ENCODE measurements at places on chromosomes 4 and X.

- no peak overlapping the region for H3K27ac ChIP-seq
- H3K4me1 ChIP-seq = no peaks in the 10 kb centered on the region
- no peak for ATAC-seq
- H3K27me3 ChIP-seq = no peaks in the 10 kb centered on the region
These were observed 641.3 kb downstream of the TRAM1L1 start for GRCh38 chr4:116444117-116444516.

GRCh38 chr4:5772528-5773270, 61.7 kb downstream of the EVC start:
- no peak for ATAC-seq
- H3K4me1 ChIP-seq = no peaks in the 10 kb centered on the region
- peaks cover 88% of the 10 kb centered on the region for H3K36me3 ChIP-seq
- H3K4me3 ChIP-seq = no peak overlapping the region

DNA sequence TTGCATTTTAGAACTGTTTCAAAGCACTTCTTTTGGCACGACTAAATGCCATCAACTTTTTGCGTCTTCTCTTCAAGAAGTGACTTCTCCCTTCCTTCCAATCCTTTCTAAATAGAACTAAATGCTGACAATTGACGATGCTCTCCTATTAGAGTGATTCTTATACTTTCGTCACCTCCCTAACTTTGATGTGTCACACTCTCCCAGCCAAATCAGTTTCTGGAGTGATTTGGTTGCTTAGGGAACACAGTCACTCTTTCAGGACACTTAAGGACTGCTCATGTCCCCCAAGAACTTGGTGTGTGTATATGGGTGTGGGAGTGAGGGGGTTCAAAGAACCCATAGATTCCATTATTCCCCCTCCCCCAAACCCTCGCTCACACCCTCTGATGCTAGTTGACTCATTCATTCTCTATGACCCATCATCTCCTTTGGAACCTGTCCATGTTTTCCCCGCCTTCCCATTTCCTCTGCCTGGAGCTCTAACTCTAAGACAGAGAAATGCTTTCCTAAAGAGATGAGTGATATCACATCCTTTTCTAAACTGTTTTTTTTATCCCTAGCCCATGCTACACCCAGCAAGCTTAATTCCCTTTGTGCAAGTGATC, 26.8 kb upstream of the AREG start:
- no peak for ATAC-seq
- H3K27me3 ChIP-seq = no peaks in the 10 kb centered on the region
- no peaks in the 10 kb centered on the region for H3K36me3 ChIP-seq
- H3K27ac ChIP-seq = no peak overlapping the region

GRCh38 chr4:173827707-173828106, 297.7 kb upstream of the HAND2 start:
- H3K27me3 ChIP-seq = no peaks in the 10 kb centered on the region
- ATAC-seq = no peak
- no peaks in the 10 kb centered on the region for H3K4me1 ChIP-seq

DNA sequence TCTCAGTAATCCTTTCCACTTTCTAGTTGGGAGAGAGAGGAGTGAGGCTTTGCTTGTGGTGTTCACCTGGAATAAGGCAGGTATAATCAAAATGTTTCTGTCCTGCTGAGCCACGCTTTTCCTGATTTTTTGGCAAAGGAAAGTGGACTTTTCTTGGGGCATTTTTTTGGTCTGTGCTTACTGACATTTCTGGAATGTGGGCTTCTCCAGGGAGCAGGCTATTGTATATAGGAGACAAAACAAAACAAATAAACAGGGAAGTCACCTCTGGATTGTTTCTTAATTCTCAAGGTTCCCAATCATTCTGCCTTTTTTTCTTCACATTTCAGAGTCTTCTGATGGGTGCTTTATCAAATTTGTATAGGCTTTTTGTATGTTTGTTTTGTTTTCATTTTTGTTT, 25.7 kb upstream of the RP2 start:
- no peaks in the 10 kb centered on the region for H3K27me3 ChIP-seq
- H3K27ac ChIP-seq = no peak overlapping the region
- H3K4me1 ChIP-seq = no peaks in the 10 kb centered on the region
- no peak overlapping the region for H3K4me3 ChIP-seq
- no peaks in the 10 kb centered on the region for H3K36me3 ChIP-seq

- no peak overlapping the region for H3K4me3 ChIP-seq
- no peaks in the 10 kb centered on the region for H3K36me3 ChIP-seq
- no peaks in the 10 kb centered on the region for H3K4me1 ChIP-seq
- no peak overlapping the region for H3K27ac ChIP-seq
- ATAC-seq = no peak
These were observed 743.5 kb upstream of the MAGEB2 start for GRCh38 chrX:29471829-29472228.

DNA sequence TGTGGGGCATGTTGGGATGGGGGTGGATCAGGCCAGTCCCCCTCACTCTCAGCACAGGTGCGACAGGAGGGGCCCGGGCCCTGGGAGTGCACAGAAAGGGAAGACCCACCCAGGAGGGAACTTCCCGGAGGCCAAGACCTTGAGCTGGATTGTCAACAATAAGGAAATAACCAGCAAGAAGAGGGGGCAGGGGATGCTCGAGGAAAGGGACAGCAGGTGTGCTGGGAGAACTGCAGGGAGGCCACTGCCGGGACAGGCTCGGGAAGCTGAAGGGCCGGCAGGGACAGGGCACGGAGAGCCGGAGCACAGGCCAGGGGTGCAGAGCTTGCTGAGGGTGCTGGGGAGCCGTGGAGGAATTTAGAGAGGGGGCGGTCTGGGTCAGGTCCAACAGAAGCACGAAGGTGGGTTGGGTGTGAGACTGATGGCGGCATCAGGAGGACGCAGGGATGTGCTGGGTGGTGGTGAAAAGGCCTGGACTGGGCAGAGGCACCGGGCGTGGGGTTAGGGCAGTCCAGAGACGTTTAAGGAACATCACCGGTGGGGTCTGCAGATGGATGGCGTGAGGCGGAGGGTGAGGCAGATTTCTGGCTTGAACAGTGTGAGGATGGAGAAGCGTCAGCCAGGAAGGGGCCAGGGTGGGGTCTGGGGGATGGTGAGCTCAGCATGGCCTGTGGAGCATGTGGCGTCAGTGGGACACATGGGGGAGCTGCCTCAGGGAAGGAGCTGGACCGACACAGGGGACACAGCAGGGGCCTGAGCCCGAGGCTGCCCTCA, 54.8 kb downstream of the ADRA2C start:
- peaks cover 40% of the 10 kb centered on the region for H3K27me3 ChIP-seq
- H3K4me1 ChIP-seq = no peaks in the 10 kb centered on the region
- no peak overlapping the region for H3K27ac ChIP-seq
- no peak for ATAC-seq

DNA sequence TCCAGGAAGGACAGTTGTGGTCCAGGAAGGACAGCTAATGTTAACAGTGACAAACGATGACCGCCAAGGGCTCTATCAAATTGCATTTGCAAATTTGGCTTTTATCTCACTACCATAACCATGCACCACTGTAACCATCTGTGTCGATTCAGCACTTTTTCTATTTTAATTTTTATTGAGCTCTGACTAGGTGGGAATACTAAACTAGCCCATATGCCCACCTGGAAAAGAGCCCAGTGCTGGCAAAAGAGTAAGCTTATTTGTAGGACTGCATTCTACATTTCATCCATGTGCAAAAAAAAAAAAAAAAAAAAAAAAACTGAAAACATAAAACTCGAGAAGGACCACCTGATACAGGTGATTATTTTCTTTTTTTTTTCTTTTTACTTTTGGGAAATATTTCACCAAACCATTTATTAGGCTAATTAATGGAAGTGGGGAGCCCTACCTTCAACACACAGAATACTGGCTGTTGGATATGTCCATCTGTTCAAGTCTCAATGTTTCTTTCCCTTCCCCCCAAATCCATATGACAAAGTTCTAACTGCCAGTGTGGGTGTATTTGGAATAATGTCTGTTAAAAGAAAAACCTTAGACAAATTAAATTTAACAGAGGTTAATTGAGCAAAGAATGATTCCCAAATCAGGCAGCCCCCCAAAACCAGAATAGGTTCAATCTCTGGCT, 99.5 kb upstream of the MXRA5 start:
- no peak overlapping the region for H3K4me3 ChIP-seq
- no peaks in the 10 kb centered on the region for H3K36me3 ChIP-seq
- no peak overlapping the region for H3K27ac ChIP-seq

DNA sequence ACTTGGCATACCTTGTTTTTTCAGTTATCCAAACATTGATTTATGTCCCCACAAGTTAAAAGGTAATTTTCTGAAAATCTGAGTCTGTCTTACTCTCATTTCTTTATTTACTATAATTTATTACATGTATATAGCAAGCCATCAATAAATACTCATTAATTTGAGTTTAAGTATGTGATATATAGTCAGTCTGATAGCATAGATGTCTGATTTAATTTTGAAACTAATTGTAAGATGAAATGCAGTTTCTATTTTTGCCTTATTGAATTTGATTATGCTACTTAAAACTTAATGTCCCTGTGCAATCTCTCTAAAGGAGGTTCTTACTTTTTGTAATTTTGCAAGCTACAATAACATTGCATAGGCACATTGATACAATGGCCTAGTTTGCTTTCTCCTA, 2418.6 kb downstream of the ARAP2 start:
- H3K4me1 ChIP-seq = no peaks in the 10 kb centered on the region
- H3K4me3 ChIP-seq = no peak overlapping the region
- H3K27ac ChIP-seq = no peak overlapping the region
- no peaks in the 10 kb centered on the region for H3K36me3 ChIP-seq
- ATAC-seq = no peak

DNA sequence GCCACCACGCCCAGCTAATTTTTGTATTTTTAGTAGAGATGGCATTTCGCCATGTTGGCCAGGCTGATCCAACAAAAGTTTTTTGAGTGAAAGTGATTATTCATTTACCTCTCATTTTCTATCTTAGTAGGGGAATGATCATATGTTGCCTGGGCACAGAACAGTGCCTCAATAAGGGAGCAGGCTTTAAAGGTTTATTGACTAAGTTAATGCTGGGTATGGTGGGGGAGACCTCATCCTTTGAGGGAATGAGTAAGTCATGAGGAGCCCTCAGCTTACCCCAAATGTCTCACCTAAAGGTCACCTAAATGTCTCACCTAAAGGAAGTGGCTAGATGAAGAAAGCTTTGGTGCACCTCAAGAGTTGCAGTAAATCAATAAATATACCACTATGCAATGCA, 109.0 kb downstream of the CLCN4 start:
- H3K36me3 ChIP-seq = no peaks in the 10 kb centered on the region
- H3K27me3 ChIP-seq = no peaks in the 10 kb centered on the region
- H3K4me3 ChIP-seq = no peak overlapping the region
- H3K27ac ChIP-seq = no peak overlapping the region
- no peak for ATAC-seq
- no peaks in the 10 kb centered on the region for H3K4me1 ChIP-seq

DNA sequence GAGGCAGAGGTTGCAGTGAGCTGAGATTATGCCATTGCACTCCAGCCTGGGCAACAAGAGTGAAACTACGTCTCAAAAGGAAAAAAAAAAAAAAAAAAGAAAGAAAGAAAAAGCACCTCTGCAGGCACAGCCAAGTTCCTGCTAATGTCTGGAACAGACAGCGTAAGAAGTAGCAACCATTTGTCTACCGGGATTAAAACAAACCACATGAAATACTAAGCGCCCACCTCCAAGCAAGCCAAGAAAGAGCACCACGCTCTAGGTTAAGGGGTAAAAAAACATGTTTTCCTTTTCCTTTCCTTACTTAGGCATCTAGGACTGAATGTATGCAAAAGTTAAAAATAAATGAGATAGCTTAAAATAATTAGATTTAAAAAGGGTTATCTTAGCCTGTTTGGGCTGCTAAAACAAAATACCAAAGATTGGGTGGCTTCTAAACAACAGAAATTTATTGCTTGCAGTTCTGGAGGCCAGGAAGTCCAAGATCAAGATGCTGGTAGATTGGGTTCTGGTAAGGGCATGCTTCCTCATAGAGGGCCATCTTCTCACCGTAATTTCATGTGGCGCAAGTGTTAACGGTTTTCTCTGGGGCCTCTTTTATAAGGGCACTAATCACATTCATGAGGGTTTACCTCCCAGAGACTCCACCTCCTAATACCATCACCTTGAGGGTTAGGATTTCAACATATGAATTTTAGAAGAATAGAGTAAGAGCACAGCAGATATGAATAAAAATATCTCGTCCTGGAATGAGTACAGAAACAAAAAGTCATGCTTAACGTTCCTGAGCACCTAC, 12.3 kb downstream of the GPC4 start:
- no peaks in the 10 kb centered on the region for H3K36me3 ChIP-seq
- H3K4me1 ChIP-seq = peaks cover 50% of the 10 kb centered on the region
- no peak for ATAC-seq
- H3K27ac ChIP-seq = no peak overlapping the region

DNA sequence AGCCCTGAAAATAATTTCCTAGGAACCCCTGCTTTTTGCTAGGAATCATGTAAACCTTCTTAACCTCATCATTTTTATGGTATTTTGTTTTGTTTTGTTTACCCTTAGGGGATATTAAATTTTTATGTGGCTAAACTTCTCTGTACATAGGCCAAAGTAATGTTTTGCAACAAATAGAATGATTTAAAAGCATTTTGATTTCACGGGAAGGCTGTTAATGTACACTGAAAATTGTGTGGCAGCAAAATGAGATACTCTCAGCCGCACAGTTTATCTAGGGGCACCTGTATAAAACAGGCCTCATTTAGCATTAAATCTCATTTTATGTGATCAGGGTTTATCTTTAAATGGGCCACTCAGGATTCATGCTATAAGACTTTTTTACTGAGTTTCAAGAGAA, 175.0 kb downstream of the ANTXR2 start:
- H3K27ac ChIP-seq = no peak overlapping the region
- no peaks in the 10 kb centered on the region for H3K4me1 ChIP-seq
- H3K36me3 ChIP-seq = no peaks in the 10 kb centered on the region

DNA sequence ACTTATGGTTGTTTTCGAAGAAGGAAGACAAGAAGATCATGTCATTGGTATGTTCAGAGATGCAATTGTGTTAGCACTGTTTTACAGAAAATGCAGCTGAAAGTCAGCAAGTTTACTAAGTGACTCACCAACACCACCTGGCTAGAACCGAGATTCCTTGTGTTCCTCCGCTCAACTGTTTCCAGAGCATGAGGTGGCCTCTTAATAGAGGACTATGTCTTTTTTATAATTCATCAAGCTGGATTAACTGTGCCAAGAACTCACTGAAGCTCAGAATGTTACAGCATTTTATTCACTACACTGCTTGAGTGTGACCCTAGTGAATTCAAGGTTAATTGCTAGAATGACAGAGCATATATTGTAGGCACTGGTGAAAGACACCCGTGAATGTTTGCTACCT, 1573.5 kb upstream of the TENM3 start:
- H3K27ac ChIP-seq = no peak overlapping the region
- H3K4me1 ChIP-seq = no peaks in the 10 kb centered on the region
- H3K4me3 ChIP-seq = no peak overlapping the region

DNA sequence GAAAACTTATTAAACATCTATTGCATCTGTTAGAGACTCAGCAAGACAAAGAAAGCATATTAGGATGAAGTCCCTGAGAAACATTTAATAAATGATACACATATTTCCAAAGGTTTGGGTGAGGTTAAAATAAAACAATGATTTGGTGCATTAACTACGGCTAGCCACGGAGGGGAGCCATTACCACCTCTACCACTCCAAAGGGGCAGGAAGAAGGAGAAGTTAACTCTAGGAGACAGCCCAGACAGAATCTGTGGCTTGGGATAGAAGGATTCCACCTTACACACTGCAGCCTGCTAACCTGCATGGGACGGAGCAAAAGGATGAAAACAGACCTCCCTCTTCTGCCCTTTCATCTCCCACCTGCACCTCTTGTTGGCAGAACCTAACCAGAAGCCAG, 189.1 kb upstream of the C1QTNF7 start:
- H3K36me3 ChIP-seq = no peaks in the 10 kb centered on the region
- no peak overlapping the region for H3K27ac ChIP-seq
- no peak overlapping the region for H3K4me3 ChIP-seq
- peak; percentile 48 for ATAC-seq
- H3K27me3 ChIP-seq = no peaks in the 10 kb centered on the region
- H3K4me1 ChIP-seq = peaks cover 40% of the 10 kb centered on the region

Measured in gastroesophageal sphincter (tissue), 4 donors.